ENCODE measurements at places on chromosomes 11 and 22.

DNA sequence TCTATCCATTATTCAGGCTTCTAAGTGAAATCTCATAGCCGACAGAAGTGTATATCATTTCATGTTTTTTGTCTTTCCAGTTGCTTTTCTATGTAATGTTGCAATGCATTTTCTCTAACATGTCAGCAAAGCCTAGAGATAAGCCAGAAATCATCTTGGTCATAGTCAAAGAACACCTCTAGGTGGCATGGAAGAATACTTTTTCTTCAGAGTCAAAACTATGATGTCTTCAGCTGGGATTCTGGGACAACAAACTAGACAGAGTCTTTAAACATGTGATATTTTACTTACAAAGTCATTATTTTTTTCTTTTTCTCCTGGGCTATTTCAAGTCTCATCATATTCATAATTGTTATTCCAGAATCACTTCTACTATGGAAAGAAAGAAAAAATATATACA, 4.4 kb downstream of the GAS2 start:
- no peak for DNase-seq

DNA sequence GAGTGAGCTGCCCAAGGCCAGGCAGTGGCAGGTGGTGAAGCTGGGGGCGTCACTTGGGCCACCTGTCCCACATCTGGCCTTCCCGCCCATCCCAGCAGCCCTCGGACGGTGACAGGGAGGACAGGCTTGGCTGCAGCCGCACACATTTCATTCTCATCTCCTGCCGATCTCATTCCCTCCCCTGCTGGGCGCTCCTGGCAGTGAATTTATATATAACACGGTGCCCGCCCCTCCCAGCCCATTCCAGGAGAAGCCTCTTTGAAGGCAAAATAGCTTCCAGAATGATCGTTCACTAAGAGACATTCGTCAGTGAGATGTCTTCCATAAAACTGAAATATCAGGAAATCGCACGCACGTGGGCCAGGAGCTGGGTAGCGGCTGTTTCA, 861.3 kb downstream of the TBC1D22A start:
- DNase-seq = no peak

GRCh38 chr11:105574974-105575373, 34.9 kb upstream of the GRIA4 start:
- DNase-seq = no peak

DNA sequence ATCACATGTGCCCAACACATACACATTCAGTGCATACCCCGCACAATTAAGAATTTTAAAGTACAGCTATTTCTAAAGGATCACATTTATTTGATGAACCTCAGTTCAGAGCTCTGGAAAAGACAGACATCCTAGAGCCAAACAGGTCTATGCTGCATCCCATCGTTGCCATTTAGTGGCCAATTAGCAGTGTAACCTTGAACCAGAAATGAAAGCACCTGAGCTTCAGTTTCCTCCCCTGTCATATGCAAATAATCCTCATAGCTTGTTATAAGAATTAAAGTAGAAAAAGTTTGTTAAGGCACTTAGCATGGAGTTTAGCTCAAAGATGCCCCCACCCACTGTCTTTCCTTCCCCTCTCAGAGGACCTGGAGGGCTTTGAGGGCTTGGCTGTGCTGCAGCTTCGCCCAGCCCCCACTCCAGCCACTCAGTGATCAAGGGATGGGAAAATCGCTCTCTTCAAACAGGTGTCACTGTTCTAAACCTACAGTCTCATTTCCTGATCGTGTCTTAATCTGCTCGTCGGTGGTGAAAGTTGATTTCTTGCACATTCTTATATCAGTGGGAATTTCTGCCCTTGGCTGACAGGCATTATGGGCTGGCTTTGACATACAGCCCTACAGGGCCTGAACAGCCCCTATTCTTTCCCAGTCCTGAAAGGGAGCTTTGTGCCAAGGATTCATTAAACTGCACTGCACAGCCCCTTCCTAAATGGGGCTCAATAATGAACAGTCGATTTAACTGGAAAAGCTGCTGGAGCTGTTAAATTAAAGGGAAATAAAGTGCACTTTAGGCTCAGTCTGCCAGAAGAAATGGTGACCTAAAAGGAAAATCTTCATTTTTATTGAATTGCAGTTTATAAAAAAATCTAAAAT, 23.3 kb upstream of the FAM181B start:
- DNase-seq = peak; percentile 53

DNA sequence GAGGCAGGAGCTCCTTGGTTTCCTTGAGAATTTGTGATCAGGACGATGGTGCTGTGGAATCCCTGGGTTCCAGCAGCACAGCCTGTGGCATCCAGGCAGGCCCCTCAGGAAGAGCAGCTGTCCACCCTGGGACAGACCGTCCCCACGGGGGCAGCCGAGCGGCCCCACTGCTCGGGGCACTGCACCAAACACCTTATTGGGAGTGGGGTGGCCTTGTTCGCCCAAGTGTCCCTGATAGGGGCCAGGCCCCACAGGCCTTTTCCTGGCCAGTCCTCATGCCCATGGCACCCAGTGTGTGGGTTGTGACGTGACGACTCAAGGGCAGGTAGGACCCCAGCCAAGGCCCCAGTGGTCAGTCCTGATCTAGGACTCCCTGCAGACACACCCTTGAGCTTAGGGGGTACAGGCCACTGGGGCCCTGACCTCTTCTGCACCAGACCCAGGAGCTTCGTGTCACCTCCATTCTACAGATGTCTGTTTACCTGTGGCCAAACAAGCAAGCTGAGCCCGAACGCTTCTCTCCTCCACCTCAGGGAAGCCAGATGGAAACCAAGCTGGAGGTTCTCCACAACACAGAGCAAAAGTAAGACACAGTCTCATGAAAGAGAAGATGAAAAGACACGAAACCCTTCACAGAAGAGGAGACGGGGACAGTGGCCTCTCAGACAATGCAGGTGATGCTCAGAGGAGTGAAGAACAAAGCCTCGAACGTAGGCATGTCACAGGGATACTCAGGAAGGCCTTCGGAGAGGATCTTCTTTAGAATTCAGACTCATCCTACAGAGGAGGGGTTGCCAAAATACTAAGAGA, 1.6 kb upstream of the BRD1 start:
- DNase-seq = no peak

DNA sequence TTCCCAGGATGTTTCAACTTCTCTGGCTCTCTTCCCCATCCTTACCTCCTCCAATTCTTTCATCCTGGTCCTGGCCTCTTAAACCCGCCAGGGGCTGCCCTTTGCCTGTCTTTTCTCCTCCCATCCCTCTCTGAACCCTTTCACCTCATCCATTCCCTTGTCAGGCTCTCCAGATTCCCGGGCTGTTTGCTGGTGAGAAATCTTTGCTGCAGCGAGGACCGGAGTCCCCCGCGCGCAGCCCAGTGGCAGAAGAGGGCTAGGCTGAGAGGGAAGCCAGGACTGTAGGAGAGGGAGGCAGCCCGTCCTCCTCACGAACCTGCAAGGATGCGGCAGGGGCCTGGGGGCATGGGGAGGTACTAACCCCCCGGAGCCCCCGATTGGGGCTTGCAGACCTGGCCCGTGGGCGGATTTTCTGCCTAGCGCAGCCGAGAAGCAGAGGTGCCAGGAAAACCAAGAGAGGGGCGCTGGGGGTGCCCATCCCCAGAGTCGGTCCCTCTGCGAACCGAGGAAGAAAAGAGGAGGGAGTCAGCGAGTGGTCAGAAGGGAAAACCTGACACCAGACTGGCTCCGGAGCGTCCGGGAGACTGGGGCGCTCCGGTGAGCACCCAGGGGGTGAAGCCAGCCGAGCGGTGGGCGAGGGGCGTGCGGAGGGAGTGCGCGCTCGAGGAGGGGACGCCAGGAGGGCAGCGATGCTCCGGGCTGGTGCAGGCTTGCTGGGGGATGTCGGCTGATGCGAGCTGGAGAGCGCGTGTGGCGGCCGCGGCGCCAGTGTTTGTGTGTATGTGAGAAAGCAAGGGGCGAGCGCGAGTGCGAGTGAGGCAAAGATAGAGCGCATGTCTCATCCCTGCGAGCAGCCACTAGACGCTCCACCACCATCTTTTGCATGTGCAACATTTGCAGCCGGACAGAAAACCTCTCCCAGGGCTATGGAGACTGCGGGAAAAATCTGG, at the start of gene GRIA4:
Gene GRIA4 (plus strand): TSS at position 242 of the 950 bp plus-strand sequence. CDS start 925 bp downstream, outside the sequence.
- peak; percentile 52 for DNase-seq

DNA sequence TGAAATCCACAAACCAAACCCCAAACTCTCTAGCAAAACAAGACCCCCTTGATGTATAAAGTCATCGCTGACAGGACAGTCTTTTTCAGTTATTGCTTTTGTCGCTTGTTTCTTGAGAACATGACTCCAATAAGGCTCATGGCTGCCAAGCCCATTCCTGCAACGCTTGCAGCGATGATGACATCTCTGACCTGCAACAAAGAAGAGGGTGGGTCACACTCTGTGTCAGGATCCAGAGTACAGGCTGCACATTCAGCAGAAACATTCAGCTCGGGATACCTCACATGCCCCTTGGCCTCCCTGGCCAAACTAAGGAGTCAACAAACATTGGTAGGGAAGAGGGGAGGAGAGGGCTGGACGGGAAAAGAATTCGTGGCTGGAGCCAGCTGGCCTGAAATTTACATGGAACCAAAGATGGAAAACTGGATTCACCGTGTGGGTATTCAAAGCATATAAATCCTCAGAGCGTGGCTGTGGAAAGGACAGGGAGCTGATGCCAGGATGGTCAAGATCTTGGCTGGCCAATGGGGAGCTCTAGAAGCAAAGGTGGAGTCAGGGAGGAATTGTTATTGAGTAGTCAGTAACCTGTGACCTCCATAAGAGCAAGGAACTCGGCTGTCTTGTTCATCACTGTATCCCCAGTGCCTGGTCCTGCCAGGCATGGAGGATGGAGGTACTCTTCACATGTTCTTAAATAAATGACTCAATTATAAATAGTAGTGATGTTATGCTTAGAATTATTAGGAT, 11.8 kb upstream of the PLAAT2 start:
- DNase-seq = no peak
